ENCODE measurements at places on chromosomes 7 and 10.
A peak's percentile ranks its signal among the peaks of the same experiment; 100 is the strongest.

GRCh38 chr7:131556909-131557651 lies 652 bp upstream of the PODXL start:
- DNase-seq: no peak

- DNase-seq: no peak
Observed at GRCh38 chr7:98500764-98501163, 99.9 kb upstream of the BAIAP2L1 start.

DNA sequence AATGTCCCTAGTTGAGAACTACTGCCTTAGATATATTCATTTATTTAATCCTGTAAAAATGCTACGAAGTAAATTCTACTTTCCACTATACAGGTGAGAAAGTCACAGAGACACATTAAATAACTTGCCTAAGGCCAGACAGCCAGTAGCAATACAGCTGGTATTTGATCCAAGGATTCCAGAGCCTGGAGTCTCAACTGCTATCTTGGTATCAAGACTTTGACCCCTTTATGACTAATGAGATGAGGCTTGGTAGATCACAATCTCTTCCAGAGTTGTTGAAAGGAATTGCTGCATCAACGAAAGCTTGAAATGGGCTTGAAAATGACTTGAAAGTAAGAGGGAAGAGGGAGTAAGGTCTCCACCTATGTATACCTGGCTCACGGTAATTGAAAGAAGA lies 83.3 kb downstream of the ORC5 start:
- DNase-seq: no peak

GRCh38 chr7:38147005-38147404 lies 31.0 kb upstream of the STARD3NL start:
- no peak for DNase-seq

DNA sequence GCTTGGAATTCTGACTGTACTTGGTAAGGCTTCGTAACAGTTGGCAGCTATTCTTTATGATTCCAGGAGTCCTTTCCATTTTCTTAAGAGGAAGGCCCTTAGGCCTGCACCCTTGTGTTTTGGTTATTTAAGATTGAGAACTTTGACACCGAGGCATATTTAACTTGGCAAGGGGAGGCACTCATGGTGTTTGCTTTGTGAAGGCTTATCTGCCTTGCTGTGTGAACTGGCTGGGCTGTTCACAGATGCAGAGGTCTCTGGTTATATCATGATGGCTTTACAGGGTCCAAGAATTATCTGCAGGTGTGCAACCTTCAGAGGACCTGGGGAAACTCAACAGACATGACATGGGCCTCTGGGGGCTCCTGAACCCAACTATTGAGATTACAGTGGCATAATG lies 833 bp upstream of the PNLIPRP1 start:
- DNase-seq: no peak

GRCh38 chr10:11501600-11501999 lies 109.8 kb downstream of the USP6NL start:
- DNase-seq: no peak

- DNase-seq: no peak
Observed at GRCh38 chr10:71233482-71233892, 21.1 kb downstream of the UNC5B start.

DNA sequence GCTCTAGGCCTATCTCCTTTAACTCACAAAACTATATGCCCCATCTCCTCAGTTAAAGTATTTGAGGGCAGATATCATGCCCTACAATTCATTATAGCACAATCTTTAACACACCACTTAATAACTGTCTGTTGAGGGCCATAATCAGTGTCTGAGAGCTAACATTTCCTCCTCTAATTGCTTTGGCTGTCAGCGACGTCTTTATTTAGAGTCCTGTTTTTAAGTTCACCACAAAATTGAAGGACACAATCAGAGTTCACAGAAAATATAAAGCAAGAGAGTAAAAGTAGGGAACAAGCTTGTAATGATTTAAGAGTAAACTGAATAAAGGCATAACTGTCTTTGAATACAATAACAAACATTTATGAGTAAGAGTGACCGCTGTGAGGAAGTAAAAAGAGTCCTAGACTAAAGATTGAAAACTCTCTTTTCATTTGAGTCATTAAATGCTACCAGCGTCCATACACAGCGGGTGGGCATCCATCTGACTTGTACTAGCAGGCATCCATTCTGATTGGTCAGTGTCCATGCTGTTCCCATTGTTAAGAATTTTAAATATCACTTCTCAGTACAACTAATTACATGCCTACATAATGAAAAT lies 38.4 kb upstream of the ABCB4 start:
- DNase-seq: no peak

GRCh38 chr10:102918817-102919245 lies 737 bp downstream of the CNNM2 start:
- peak; percentile 15 for DNase-seq

DNA sequence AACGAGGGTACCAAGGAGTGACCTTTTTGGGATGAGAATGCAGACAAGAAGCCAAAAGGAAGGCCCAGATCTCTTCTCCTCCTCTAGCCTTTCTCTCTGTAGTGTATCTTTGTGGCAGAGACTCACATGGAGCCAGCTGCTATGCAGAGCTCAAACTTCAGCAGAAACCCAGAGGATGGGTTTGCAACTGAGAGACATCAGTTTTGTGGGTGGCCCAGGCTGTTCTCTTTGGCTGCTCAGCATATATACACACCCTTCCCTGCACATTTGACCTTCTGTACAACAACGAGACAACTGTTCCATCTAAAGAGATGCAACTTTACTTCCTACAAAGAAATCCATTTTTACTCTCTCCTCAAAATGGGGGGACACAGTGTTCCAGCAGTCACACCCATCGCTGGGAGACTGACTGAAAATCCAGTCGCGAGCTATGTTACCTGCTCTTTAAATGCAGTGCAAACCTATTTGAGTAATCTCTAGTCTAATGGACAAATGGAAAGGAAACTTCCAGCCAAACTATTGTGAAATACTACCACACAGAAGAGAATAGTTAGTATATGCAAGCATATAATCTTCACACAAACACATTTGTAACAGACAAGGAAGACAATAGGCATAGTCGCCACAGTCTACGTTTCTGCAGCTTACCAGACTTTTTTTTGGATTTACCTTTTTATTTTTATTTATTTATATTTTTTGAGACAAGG lies 51.2 kb downstream of the GTF2I start:
- DNase-seq: no peak

DNA sequence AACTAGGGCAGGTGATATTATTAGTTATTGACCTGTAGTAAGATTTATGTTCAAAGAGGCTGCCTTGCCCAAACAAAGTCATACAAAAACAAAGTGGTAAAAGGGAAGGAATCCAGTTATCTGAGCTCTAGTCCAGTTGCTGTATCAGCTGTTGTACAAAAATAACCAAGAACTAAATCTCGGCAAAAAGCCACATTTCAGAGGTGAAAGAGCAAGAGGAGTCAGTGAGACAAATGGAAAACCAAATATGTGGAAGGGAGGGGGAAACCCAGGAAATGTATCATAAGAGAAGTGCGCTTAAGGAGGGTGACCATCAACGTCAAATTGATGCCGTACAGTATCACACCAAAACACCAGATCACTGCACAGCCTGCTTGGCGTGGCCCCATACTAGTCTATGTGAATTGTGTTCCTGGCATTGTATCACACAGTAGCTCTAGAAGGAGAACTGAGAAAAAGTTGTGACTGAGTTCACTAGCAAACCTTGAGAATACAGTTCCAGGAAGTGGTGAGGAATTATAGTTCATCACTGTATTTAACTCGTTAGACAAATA lies 6.4 kb downstream of the AGBL3 start:
- DNase-seq: peak; percentile 6

DNA sequence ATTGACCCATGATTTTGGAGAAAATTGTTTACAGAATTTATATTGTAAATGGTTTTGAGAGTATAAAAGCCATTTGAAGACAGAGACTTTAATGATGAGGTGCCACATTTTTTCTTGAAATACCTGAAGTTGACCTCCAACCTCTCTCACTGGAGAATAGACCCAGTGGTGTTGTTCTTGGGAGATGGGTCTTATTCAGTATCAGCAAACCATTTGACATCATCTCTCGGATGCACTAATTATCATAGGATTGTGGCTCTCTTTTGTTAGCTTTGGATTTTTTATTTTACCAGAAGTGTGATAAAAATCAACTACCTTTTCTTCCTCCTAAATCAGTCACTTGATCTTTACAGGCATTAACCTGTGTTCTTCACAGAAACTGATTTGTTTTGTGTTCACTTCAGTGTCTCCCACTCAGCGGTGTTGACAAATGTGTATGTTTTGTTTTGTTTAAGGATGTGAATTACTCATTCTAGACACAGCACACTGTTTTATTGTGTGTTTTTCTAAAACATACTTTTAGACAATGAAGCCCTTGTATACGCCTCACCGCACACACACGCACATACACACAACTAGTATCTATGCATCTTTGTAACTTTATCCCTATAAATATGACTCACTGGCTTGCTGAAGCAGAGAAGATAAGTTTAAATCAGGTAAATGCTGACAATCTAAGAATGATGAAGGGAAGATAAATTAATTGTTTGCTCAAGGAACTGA lies 455.6 kb downstream of the INHBA start:
- DNase-seq: no peak

- no peak for DNase-seq
Observed at GRCh38 chr7:145065473-145065872, 229.6 kb upstream of the TPK1 start.

- DNase-seq: no peak
Observed at GRCh38 chr7:143002898-143003297, 24.0 kb downstream of the OR9A2 start.

- no peak for DNase-seq
Observed at GRCh38 chr10:103983367-103983911, 16.5 kb downstream of the SLK start.

DNA sequence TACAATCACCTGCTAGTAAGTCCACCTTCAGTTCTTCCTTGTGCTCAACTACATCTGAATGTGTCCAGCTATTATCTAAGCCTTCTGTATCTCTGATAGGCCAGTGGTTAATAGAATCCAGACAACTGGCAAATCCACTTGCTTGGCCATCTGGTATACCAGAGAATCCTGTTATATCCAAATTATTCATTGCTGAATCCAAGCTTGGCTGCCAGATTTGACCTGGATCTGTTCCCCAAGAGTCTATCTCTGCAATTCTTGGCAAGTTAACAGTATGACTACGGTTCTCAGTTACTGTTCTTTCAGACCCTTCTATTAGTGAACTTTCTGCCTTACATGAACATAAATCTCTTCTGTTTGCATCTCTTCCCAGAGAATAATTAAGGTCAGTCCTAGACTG lies 154.6 kb upstream of the TARP start:
- no peak for DNase-seq

GRCh38 chr10:78210976-78211375 lies 177.3 kb downstream of the RPS24 start:
- DNase-seq: no peak

DNA sequence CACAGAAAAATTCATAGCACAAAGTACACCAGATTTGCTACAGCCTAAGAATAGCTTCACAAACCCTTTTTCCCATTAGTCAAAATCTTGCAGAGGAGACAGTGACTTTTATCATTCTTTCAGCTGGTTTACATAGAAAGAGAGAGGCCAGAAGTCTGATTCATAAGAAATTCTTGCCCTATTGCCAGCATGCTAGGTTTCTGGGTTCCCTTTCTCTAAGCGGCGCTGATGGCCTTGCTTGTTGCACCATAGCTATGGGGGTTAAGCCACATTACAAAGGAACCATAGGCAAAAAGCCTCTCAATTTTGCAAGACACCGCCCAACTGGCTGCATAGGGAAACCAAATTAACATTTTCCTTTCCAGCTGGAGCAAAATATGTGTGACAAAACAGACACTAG lies 87.4 kb downstream of the ZNF467 start:
- DNase-seq: no peak

- DNase-seq: no peak
Observed at GRCh38 chr10:60135020-60135419, 228.7 kb upstream of the CCDC6 start.

- no peak for DNase-seq
Observed at GRCh38 chr7:21041666-21042065, 255.0 kb upstream of the SP8 start.

DNA sequence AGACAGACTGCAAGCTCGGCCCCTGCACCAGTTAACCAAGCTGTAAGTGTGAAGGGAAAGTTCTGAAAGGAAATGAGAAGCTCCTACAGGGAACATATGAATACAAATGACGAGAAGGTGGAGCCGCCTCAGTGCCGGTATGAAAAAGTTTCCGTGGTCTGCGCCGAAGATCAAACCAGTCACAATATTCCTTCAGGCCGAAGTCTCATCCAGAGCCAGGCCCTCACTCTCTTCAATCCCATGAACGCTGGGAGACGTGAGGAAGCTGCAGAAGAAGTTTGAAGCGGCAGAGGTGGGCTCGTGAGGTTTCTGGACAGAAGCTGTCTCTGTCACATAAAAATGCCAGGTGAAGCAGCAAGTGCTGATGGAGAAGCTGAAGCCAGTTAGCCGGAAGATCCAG lies 71.9 kb downstream of the CFAP46 start:
- no peak for DNase-seq

Measured in stimulated activated CD4-positive, alpha-beta T cell treated with anti-CD3 and anti-CD28 coated beads, Interleukin-12 subunit alpha, Interleukin-12 subunit beta, amount 100 ng/mL, for 24 hours (primary cell).